ENCODE measurements at places on chromosomes 5 and 9. TPM values are rescaled to one million over a fixed set of nuclear protein-coding genes. Genes with fewer than 3 reads are reported as not detected.

NME5 gene
- 1.7 TPM for total RNA-seq

CHSY3 gene
- total RNA-seq = 25.1 TPM

SPINK7 gene
- not detected for total RNA-seq

SLC46A2 gene
- total RNA-seq = not detected

HSD17B4 gene
- total RNA-seq = 140 TPM

IL13 gene
- total RNA-seq = not detected

IL9 gene
- not detected for total RNA-seq

ITK gene
- total RNA-seq = not detected
